ENCODE measurements at places on chromosomes 4 and X. TPM values are rescaled to one million over a fixed set of nuclear protein-coding genes. Genes with fewer than 3 reads are reported as not detected.

Gene KLHL15
- 15.1 TPM for total RNA-seq

Gene RTL3
- not detected for total RNA-seq

Gene RBM47
- 82.5 TPM for total RNA-seq

Gene ADH1B
- total RNA-seq, result not detected

Gene RBMX2
- total RNA-seq, result 19.6 TPM

Gene LUZP4
- total RNA-seq, result not detected

Gene ANOS1
- total RNA-seq, result 1.9 TPM

Gene PARM1
- total RNA-seq, result 0.35 TPM

Gene CXorf49
- 0.69 TPM for total RNA-seq

- no peak for DNase-seq
Observed at GRCh38 chrX:4435905-4436304, 722.5 kb upstream of the PRKX start.

DNA sequence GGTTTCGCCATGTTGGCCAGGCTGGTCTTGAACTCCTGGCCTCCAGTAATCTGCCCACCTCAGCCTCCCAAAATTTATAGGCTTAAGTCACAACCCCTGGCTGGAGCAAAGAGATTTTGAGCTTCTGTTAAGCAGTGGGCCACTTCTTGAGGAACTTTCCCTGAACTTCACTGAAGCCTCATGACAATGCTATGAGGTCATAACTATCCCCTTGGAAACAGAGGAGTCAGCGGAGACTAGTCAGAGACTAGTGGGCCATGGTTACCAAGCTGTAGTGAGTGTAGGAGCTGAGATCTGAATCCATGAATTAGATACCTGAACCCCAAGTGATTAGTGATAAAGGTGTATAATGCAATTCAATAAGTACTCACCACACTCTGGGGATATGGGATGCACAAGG is 145.1 kb upstream of the MSX1 start:
- DNase-seq, result no peak

DNA sequence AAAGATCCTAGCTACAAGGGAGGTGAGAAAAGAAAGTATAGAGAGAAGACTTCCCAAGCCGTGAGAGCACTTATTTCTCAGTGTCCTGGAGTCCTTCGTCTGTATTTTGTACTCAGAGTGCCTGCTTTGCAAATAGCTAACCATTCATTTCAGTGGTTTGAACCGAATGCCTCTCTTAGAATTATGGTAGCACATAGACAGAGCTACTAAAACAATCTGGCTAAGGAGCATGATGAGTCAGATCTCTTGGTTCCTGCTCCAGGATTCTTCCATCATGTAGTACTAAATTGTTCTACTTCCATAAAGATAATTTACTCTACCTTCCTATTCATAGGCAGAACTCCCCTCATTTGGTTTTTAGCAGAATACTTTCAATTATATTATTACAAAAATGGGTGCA is 946.6 kb downstream of the STIM2 start:
- DNase-seq, result no peak

DNA sequence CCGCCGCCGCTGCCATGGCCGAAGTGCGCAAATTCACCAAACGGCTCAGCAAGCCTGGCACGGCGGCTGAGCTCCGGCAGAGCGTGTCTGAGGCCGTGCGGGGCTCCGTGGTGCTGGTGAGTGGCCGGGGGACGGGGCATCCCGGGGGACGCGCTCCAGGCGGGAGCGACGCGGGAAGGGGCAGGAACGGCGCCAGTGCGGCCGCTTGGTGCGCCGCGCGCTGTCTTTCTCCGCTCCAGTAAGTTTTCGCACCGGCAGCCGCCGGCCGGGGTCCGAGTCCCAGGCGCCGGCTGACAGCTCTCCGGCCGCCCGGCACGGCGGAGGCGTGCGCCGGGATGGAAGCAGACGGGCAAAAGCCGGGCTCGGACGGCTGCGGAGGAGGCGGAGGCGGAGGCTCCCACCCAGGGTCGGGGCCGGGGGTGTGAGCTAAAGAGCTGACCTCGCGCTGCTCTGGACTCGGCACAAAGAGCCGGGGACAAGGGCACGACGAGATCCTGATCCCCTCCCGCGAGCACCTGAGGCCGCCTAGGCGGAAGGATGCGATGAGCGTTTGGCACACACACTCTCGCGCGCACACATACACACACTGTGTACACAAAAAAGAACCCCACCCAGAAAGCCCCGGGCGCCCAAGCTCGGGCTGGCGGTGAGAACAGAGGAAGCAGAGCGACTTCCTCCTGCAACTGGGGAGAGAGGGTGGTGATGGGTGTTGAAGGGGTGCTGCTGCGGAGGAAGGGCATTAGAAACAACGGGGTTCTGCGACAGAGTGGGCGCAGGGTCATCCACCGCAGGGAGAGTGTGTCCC is 545 bp downstream of the DOCK11 start:
- no peak for DNase-seq

GRCh38 chr4:38565271-38566199 is 98.5 kb upstream of the KLF3 start:
- no peak for DNase-seq

GRCh38 chrX:16671005-16671404 is 21.0 kb downstream of the S100G start:
- DNase-seq, result peak; percentile 52

GRCh38 chr4:3706565-3707422 is 59.4 kb upstream of the ADRA2C start:
- no peak for DNase-seq

DNA sequence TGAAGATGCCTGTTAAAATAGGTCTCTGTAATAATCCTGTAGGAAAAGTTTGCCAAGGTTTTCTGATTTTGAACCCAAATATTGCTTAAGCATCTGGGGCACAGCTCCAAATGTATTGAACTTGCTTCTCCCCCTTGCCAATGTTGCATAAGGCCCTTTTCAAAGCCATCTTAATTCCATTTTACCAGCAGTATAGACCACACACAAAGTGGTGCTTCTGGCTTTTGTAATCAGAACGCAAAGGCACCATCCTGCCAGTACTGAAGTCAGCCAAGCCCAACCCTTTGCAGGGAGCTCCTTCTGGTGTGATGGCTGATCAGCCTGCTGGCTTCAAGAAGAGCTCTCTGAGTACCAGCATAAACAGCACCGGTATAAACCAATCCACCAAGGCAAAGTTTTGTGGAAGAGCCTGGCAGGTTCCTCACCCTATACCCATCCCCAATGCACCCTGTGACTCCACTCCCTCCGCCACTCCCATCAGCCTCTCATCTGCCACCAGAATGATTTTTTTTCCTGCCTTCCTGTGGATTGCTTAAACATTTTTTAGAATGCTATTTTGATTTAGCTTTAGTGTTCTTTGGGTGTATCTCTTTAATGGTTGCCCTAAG is 39.2 kb upstream of the USP9X start:
- no peak for DNase-seq

DNA sequence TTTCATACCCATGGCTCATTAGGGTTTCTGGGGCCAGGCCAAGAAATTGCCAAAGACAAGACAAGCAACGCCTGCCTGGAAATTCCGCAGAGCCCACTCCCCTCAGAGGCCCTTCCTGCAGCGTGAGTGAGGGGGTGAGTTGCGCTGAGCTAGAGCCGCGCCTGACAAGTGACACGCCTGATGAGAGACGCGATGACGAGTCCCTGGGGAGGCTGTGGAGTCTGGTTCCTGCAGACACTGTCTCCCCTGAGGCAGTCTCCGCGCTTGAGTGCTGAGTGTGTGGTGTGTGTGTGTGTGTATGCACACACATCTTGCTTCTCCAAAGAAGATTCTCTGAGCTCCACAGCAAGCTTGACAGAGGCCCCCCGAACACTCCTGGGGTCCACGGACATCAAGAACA is 269.8 kb downstream of the BCOR start:
- DNase-seq, result no peak

GRCh38 chr4:121597346-121597934 is 99.3 kb downstream of the ANXA5 start:
- DNase-seq, result peak; percentile 90

GRCh38 chr4:170423137-170423536 is 333.4 kb upstream of the AADAT start:
- no peak for DNase-seq

DNA sequence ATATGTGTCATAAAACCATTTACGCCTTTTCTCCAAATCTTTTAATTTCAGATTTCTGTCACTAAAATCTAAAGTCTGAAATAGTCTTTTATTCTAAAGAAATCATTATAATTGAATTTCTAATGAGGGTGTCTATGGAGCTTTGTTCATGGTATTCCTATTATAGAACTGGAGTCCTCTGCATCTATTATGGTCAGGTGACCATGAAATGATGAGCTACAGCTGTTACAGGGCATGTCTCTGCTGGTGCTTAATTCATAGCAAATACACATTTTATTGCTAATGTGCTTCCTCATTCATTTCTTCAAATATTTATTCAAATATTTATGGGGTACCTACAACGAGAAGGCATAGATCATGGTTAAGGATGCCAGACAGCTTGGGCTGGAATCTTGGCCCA is 126.1 kb downstream of the NAA11 start:
- no peak for DNase-seq

GRCh38 chrX:19740744-19741143 is 146.7 kb downstream of the SH3KBP1 start:
- DNase-seq, result peak; percentile 47

DNA sequence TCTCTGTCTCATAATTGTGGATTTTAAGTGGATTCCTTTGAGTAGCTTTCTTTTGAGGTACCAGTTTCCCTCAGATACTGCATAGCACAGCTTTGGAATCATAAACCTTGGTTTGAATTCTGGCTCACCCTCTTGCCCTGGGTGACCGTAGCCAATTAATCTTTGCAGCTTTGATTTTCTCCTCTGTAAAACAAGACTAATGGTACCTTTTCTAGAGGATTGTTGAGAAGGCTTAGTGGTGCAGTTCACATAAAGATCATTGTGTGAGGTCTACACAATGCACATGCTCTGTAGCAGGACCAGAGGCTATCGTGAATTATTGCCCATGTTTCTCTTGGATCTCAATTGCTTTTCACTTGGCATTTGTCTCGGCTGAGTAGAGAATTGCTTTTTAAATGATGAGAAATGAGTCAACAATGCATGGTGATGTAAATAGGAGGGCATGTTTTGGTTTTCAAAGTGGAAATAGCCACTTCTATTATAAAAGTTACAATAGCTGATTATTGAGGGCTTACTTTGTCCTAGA is 47.9 kb downstream of the TMEM131L start:
- peak; percentile 85 for DNase-seq

DNA sequence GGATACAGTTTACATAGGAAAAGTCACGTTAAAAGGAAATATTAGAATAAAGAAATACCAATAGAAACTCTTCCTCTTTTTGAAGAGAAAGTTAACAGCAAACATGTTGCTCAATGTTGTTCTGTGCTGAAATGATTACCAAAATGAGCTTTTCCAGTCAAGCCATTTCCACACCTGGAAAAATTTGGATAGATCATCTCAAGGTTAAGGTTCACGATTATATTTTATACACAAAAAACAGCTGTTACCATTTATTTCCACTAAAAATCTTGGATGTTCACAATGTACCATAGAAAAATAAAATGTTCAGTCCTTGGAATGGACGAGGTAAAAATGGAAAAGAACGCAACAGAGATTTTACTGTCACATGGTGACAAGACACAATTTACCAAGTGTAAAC is 218.7 kb downstream of the SCFD2 start:
- DNase-seq, result no peak

DNA sequence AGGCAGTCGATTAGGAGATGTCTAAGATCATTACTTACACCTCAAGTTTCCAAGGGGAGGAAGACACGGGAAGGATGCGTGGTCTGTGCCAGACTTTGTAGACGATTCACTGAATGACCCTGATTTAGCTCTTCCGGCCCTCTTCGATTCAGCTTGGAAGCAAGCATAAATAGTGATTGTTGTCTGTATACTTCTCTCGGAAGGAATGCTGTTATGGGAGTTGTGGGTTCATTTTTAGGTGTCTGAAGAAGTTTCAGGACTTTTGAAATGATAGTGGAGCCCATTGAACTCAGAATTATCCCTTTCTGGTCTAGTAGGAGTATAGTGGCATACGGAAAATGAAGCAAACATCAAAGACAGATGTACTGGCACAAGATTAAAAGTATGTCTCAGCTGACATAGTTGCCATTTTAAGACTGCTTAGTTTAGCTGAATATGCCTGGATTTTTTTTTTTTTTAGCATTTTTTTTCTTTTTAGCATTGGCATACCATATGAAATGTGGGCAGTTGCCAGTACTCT is 1.0 kb upstream of the ANKRD17 start:
- no peak for DNase-seq

Data from renal cortical epithelial cell (primary cell).